ENCODE measurements at places on chromosomes 11 and 22. TPM values are rescaled to one million over a fixed set of nuclear protein-coding genes. Genes with fewer than 3 reads are reported as not detected.

- DNase-seq: no peak
These were observed 12.4 kb downstream of the NLRP14 start for GRCh38 chr11:7032692-7033091.

- no peak for DNase-seq
These were observed 14.4 kb upstream of the APOL4 start for GRCh38 chr22:36215981-36216380.

The GAB2 gene
- total RNA-seq: 18.2 TPM

DNA sequence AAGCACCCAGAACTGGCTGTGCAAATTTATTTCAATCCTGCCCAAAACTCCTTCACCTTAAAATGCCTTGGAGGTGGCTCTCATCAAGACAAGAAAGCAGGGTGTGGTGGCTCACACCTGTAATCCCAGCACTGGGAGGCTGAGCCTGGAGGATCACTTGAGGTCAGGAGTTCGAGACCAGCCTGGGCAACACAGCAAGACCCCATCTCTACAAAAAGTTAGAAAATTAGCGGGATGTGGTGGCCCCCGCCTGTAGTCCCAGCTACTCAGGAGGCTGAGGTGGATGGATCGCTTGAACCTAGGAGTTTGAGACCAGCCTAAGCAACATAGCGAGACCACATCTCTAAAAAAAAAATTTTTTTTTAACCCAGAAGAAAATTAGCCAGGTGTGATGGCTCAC is 689 bp upstream of the RAB39A start:
- DNase-seq: no peak

The GPR83 gene
- total RNA-seq: 0.14 TPM

- no peak for DNase-seq
These were observed 101.7 kb upstream of the CD82 start for GRCh38 chr11:44463751-44464150.

GRCh38 chr11:65663639-65664200 is 1.0 kb upstream of the RELA start:
- peak; percentile 29 for DNase-seq

DNA sequence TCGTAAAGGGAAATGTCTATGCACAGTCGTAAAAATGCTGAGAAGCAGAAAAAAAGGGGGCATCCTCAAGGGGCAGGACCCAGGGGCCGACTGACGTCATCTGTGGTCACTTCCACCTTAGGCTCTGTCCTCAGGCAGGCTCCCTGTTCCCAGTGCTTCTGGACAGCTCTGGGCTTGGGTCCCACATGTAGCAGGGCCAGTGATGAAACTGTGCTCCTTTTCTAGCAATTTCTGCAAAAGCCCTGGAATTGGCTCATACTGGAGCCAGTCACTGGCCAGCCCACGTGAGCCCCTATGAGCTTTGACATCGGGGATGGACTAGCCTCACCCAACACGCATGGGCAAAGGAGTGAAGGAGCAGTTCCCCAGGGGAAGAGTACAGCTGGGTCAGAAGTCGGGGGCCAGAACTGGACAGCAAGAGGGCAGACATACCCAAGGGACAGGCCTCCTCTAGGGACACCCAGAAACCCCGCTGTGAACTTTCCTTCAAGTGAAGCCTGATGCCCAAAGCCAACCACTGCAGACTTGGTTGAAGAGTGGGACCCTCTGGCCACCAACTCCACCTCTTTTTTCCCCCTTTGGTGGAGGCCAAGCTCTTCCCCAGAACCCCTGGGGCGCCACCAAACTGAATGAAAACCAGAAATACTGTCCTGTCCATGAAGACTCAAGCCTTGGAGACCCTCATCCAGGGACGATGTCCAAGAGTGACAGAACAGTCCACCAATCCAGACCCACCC is 1349.0 kb downstream of the BRD1 start:
- DNase-seq: no peak

GRCh38 chr11:74086242-74086884 is 77.5 kb upstream of the UCP3 start:
- DNase-seq: peak; percentile 23

GRCh38 chr11:93784935-93785360 is 866 bp downstream of the MED17 start:
- DNase-seq: no peak

DNA sequence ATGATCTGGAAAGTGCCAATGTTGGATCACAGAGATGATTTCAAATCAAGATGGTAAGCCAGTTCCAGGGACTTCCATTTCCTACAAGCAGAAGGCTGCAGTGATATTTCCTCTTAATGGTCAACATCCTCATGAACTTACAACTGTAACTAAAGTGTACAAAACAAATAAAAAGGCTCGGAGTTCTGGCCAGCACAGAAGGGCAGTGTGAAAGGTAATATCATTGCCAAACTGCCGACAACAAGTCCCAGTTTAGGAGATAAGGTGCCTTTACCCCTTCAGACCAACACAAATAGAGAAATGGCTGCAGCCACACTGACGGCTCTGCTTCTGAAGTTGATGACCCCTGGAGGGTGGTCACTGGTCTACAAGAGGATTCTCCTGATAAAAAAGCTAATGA is 91.1 kb downstream of the ETS1 start:
- no peak for DNase-seq

DNA sequence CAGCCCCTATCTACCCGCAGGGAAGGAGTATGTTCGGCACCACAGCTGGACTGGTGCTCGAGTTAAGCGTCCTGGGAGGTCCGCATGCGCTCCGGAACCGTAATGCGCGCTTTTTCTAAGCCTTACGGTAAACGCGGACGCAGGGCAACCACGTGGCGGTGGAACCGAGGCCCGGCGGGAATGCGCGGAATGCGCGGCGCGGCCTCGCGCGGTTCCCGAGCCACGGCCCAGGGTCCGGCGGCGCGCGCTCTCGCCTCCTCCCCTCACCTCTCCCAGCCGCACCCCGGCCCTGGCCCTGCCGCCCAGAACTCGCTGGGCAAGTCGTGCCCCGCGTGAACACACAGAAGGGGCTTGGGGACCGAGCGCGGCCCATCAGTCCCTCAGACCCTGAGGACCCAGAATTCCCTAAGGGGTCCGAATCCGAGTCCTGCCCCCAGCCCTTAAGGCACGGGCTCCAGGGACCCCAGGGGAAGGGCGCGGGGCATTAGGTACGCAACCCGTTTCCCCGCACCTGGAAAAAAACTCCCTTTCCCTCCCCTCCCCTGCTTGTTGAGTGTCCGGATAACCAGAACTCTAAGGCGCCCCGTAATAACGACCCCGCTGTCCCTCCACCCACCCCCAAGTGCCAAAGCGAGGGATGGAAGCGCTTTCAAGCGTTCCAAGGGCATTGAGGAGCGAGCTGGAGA is 4.3 kb upstream of the CCND1 start:
- peak; percentile 89 for DNase-seq

DNA sequence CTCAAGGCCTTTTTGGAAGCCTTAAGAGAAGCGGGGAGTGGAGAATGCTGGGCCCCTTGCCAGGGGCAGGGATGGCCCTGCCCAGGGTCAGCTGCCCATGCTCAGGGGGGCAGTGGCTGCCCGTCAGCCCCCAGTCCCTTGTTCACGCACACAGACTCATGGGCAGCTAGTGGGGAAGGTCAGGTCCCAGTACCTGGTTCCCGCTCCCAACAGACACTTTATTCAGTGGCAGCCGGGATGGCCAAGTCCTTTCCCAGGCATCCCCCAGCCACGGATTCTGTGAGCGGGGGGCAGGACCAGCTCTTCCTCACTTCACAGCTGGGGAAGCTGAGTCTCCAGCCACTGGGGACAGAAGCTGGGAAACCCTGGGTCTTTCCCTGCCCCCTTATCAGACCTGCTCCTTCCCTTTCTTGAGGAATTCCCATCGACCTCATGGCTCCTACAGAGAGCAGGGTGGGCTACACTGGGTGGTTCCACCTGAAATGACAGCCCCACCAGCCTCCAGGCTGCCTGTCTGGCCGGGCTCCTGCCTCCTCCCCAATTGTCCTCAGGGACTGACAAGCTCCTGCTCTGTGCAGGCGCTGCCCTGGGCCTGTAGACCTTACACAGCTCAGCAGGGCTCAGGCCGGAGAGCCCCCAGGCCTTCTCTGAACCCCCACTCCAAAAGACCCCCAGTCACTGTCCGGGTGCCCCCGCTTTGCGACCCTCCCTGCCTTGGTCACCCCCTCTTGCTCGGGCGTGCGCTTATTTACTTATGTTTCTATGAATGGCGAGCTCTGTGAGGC is 61.0 kb upstream of the FGF3 start:
- no peak for DNase-seq

- no peak for DNase-seq
These were observed 4.0 kb downstream of the PYGM start for GRCh38 chr11:64755681-64756361.

The PDE2A gene
- 0.75 TPM for total RNA-seq

The BBOX1 gene
- total RNA-seq: 0.62 TPM

DNA sequence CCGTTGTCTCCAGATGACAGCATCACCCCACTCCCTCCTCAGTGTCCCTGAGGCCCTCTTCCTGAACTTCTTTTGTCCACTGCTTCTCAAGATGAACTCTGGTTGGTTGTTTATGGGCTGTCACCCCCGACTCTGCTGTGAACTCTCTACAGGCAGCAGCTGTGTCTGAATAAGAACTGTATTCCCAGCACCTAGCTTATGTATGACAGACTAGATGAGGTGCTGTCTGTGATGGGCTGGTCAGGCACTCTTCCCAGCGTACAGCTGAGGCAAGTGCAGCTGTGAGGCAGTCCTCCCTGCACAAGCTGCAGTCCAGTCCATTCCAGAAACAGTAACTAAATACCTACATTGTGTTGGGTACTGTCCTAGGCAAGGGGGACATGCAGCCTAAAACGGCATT is 111.4 kb upstream of the PITPNB start:
- DNase-seq: no peak

DNA sequence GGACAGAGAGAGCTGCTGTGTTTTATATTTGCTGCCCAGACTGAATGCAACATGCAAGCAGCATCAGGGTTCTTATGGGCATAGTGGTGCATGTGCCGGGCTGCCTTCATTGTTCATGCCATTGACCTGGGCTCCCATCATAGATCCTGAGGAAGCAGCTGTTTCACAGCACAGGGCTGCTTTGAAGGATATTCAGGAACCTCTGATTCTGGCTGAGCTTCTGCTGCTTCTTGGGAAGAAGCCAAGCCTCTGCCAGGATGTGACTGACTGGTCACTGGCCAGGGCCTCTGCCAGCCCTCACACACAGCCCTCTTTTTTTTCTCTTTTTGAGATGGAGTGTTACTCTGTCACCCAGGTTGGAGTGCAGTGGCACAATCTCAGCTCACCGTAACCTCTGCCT is 43.3 kb downstream of the CYB5R2 start:
- DNase-seq: no peak

GRCh38 chr11:92702037-92702804 is 267.2 kb upstream of the MTNR1B start:
- peak; percentile 43 for DNase-seq

DNA sequence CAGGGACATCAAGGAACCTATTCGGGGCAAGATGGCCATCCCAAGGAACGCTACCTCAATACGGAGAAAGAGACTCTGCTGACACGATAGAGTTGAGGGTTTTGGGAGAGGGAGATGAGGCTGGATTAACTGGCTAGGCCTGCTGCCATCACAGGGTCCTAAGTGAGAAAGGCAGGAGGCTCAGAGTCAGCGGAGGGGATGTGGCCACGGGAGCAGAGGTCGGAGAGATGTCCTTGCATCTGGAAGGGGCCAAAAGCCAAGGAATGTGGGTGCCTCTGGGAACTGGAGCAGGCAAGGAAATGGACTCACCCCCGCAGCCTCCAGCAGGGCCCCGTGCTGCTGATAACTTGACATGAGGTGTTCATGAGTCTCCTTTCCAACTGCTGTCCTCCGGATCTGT is 31.0 kb upstream of the RFPL3 start:
- DNase-seq: no peak

DNA sequence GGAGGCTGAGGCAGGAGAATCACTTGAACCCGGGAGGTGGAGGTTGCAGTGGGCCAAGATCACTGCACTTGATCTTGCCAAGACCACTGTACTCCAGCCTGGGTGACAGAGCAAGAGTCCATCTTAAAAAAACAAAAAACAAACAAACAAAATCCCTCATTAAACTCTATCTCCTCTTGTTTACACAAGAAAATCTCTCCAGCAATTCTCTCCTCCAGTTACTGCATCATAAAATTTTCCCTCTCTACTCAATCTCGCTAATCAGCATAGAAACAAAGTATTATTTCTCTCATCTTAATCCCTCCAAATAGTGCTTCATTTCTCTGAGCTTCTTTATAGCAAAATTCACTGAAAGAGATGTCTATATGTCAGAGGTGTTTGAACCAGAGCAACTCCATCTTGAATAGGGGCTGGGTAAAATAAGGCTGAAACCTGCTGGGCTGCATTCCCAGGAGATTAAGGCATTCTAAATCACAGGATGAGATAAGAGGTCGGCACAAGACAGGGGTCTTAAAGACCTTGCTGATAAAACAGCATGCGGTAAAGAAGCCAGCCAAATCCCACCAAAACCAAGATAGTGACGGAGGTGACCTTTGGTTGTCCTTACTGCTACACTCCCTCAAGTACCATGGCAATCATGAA is 19.8 kb downstream of the MTMR2 start:
- no peak for DNase-seq

Data from astrocyte (in vitro differentiated cells and primary cell).